Fibroblast of pulmonary artery (primary cell): ENCODE measurements at places on chromosomes 16 and 17.
A peak's percentile ranks its signal among the peaks of the same experiment; 100 is the strongest.

DNA sequence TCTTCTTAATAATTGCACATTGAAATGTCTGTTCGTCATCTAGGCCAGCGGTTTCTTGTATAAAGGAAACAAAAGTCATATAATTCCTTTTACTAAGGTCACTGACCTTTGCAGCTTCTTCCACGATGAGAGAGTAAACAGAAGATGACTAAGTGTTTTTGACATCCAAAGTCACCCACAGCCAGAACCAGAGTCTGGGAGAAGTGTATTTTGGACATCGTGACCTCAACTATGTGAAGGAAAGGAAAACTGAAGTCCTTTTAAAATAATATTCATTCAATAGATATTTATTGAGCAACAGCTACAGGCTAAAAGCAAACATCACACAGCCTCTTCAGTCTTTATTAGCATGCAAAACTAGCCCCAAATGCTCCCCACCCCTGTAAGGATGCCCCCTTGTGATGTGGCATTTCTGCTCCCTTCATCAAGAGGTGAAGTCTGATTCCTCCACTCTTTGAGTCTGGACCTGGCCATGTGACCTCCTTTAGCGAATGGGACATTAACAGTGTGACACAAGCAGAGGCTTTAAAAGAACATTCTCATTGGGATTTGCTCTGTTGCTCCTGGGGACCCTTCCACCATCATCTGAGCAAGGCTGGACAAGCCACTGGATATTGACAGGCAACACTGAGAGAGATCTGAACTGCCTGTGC lies 8.1 kb upstream of the PMP22 start:
- DNase-seq = peak; percentile 79

GRCh38 chr17:17572010-17572785 lies 19.3 kb downstream of the PEMT start:
- DNase-seq = no peak

DNA sequence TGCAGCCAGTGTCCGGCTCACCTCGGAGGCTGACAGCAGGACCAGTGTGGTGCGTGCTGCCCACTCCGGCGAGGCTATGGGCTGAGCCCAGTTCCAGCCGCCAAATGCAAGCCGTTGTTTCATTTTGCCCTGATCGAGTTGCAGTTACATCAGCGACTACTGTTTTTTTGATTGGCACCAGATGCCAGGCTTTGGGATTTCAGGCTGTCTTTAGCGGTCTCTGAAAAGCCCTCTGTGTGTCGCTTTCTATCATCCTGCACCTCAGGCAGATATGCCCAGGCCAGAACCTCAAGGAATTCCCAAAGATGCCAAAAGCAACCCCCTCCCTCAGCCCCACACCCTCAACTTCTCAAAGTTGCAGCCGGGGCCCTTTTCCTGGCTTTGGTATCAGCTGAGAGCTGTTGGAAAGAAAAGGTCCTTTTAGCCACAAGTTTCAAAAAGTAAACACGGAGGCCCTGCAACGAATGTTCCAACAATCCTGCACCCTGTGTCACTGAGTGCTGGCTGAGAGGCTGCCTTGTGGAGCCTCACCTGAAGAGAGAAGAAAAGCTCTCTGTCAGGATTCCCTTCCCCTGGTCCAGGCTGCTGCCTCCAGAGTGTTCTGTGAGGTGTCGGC lies 58.9 kb downstream of the WWP2 start:
- peak; percentile 6 for DNase-seq

GRCh38 chr17:45234641-45235415 lies 13.1 kb downstream of the FMNL1 start:
- no peak for DNase-seq

DNA sequence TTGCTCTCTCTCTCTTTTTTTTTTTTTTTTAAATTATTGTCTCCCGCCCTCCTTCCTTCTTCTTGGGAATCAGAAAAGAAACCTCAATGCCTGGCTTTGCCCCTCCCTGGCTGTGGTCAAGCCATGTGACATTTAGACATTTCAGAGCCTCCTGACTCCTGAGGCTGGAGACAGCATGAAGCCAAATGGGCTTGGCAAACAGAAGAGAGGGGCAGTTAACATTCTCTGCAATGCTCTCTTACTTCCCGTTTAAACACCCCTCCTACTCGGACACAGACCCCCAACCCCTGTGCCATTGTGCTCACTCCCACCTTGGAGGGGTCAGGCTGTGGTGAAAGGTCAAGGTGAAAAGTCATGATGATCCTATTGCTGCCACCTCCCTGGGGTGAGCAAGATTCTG lies 14.7 kb upstream of the MEOX1 start:
- DNase-seq = no peak

DNA sequence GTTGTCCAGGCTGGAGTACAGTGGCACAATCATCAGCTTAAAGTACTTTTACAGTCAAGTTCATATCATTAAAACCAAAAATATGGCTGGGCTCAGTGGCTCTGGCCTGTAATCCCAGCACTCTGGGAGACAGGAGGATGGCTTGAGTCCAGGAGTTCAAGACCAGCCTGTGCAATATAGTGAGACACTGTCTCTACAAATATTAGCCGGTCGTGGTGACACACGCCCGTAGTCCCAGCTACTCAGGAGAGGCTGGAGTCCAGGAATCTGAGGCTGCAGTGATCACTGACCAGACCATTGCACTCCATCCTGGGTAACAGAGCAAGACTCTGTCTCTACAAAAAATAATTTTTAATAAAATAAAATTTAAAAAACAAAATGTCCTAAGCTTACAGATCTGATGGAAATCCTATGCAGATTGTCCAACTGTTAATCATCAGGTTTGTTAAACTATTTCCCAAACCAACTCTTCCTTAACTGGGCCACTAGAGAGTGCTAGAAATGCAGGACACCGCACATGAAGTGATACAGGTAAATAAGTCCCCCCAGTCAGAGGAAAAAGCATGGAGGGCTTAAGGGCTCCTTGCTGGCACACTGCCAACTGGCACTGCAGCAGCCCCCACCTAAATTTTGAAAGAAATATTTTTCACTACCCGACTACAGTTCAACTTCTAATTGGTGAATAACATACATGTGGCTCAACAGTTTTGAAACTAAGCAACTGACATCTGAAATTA lies 2.8 kb downstream of the USP22 start:
- DNase-seq = peak; percentile 63

- DNase-seq = peak; percentile 39
Measured at GRCh38 chr16:8173111-8173644, 417.1 kb downstream of the TMEM114 start.

- DNase-seq = peak; percentile 15
Measured at GRCh38 chr16:22141767-22142166, 20.5 kb upstream of the SDR42E2 start.

- DNase-seq = no peak
Measured at GRCh38 chr17:55327225-55328088, 62.7 kb downstream of the HLF start.

DNA sequence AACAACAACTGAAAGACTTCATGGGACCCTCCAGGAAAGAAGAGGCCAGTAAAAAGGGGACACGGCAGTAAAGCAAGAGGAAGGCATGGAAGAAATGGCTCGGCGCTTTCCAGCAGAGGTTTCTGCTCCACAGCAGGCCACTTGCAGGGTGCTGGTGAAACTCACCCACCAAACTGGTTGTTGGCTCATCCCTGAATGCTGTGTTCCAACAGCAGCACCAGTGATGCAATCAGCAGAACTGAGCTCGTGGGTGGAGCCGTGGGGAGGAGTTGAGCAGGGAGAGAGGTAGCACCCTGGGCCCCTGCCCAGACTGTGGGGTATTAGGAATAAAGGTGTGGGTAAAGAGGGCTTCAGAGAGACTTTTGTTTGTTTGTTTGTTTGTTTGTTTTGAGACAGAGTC lies 62.8 kb upstream of the ADCY9 start:
- peak; percentile 62 for DNase-seq

GRCh38 chr16:60166111-60166510 lies 1432.0 kb upstream of the GOT2 start:
- DNase-seq = no peak

GRCh38 chr16:24810951-24811843 lies 34.6 kb upstream of the SLC5A11 start:
- DNase-seq = no peak

DNA sequence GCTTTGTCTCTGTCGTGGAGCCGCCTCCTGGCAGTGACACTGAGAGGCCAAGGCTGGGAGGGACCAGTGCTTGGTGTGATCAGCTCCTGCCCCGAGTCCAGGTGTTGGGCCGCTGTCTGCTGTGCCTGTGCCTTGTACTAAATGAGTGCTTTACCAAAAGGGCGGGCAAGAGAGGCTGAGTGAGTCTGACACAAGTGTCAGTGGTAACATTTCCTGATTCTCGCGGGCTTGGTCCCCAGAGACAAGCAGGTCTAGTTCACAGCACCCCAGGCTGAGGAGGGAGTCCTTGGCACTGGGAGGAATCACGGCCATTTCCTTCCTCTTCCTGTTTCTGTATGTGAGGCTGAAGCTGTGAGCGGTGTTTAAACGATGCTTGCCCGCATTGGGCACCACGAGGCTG lies 30.2 kb downstream of the PLD6 start:
- no peak for DNase-seq

- no peak for DNase-seq
Measured at GRCh38 chr16:57379579-57379978, 7.3 kb downstream of the CX3CL1 start.

DNA sequence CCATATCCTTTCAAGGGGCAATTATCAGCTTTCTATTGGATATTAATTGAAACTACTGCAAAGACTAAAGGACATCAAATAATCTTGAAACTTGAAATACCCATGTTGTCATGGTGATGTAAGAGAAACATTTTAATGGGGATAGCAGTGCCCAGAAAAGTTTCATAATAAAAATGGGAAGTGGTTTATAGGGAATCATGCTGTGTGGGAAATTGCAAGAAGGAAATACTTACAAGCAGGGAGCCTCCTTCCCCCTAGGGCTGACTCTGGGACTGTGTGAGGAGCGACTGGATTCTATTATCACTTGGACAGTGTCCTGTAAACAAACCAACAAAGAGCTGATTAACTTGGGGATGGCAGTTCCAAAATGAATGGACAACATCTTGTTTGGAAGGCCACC lies 1393.1 kb upstream of the GOT2 start:
- no peak for DNase-seq

DNA sequence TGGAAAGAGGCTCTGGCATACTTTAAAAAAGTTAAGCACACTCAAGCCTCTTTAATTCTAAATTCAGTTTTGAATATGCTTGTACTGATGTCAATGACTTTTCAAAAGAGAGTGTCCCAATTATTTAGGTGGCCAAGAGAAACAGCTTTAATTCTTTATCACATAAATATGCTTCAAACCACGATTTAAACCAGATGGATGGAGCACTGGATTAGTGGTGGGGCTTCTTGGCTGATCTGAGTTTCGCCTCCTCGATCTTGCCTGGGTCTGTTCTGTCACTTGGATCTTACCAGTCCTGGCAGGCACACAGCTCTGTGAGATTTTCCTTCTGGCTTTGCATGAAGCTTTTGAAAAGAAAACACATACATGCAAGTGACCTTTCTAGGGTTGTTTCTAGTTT lies 467.8 kb downstream of the MAF start:
- no peak for DNase-seq

DNA sequence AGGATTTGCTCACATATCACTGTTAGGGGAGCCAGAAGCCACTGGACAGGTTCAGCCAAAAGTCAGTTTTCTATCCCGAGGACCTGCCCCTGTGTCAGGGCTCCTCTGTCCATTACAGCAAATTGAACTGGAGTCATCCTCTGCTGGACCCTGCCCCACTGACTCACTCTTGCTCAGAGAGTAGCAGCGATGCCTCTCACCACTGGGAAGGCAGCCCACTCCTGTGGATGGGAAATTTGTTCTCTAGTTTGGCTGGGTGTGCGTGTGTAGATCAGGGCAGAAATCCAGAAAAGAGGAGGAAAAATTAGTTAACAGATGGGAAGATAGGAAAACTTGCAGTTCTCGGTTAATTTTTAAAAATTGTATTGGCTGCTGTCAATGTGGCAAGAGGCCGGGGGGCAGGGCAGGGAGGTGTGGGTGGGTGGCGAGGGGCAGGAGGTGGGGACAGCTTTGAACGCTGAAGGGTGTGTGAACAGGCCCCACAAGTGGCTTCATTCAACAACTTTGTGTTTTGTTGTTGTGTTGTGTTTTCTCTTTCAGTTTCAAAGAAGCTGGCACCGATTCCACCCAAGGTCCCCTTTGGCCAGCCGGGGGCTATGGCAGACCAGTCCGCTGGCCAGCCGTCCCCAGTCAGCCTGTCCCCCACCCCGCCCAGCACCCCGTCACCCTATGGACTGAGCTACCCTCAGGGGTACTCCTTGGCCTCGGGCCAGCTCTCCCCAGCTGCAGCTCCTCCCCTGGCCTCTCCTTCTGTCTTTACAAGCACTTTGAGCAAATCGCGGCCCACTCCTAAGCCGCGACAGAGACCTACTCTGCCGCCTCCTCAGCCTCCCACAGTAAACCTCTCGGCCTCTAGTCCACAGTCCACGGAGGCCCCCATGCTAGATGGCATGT lies 33.6 kb downstream of the ELAC2 start:
- DNase-seq = peak; percentile 71

DNA sequence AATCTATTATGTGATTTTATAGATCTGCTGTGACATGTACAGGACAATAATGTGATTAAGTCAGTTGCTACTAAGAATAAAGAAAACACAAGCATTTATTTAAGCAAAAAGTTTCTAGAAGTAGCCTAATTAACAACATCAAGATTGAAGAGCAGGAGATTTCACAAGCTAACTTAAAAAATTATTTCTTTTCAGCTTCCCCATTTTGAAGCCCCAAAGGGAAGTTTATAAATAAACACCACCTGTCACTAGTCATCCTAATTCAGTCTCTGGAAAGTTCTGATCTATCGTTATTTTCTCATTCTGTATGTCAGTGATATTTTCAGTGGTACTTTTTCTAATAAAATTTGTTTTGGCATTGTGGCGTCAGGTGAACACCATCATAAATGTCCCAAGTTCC lies 8.3 kb downstream of the CAPNS2 start:
- DNase-seq = no peak

DNA sequence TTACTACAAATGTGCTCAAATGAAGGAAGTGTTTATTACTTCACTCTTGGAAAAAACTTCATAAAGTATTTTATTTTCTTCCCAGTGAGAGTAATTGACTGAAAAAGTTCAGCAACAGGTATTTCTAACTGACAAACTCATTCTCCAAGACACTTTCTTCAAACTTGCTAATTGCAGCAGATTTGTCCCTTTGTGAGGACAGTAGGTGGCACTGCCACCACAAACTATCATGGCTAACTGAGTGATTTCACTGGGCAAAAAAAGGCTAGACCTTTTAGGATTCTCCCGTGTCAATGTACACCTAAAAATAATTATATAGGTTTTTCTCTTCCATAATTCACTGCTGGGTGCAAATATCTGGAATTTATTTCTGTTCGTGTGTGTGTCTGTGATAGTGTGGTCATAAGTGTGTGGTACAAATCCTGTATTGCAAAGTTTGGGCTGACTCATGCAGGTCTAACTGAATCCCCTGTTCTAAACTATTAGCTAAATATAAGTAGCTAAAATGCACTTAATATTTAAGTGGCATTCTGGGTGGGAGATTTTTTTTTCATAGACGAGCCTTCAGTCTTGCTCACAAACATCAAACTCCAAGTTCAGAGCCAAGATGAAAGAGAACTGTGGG lies 3.9 kb downstream of the HS3ST3A1 start:
- peak; percentile 74 for DNase-seq

GRCh38 chr16:69017036-69017783 lies 88.2 kb upstream of the HAS3 start:
- peak; percentile 50 for DNase-seq

- peak; percentile 57 for DNase-seq
Measured at GRCh38 chr17:17811381-17812210, 25.2 kb downstream of the SREBF1 start.
